ENCODE measurements at places on chromosomes 6 and 20.
A peak's percentile ranks its signal among the peaks of the same experiment; 100 is the strongest.

DNA sequence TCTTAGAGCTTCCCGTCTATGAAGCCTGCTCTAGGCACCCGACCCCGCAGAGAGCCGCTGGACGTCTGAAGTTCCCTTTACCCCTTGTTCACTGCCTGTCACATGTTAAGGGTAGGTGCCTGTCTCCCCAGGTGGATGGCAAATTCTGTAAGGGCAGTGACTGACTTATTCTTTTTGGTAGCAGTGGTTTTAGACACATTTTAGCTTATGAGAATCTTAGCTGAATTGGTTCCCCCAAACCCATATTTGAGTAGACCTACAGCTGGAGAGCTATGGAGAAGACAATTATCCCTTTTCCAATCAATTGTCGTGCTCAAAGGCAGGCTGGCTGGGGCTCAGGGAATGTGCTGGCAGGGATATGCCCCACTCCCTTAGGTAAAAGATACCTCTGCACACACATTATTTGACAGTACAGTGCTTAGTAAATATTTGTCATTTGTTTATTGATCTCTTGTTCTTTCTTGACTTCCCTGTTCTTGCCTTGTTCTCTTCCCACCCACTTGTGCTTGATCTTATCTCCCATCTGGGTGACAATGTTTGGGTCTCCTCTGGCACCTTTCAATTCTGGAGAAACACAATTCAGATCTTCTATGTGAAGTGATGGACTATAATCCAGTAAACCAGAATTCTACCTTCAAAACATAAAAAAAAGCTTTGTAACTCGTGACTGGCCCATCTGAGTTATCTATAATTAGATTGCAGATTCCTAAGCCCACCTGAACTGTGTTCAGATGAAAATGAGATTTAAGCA is 114.3 kb upstream of the SLC2A12 start:
- no peak for DNase-seq

DNA sequence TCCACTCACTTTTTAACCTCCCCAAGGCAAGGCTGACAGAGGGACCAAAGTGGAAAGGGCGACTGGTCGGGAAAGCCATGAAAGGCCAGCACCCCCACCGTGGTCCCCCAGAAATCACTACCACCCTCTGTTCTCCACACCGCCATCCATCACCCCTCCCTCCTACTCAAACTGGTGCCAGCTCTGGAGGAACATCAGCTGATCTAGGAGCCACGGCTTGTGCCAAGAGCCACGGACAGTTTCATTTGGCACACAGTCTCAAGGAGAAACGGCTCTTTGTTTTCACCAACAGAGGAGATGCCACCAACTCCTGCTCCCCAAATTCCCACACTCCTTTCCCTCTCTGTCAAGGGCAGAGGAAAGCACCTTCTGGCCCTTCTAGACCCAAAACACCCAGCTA is 26.0 kb downstream of the TBC1D7 start:
- DNase-seq = peak; percentile 47

- no peak for DNase-seq
Measured at GRCh38 chr20:63085151-63085861, 78.5 kb upstream of the BHLHE23 start.

DNA sequence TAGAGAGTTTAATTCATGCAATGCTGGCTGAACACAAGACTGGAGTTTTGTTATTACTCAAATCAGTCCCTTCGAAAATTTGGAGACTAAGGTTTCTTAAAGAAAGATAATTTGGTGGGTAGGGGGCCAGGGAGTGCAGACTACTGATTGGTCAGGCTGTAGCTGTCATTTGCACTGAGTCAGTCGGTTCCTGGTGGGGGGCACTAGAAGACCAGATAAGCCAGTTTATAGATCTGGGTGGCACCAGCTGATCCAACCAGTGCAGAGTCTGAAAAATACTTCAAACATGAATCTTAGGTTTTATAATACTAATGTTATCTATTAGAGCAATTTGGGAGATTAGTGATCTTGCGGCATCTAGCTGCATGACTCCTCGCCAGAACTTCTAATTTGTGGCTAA is 530.7 kb downstream of the NKAIN2 start:
- no peak for DNase-seq

DNA sequence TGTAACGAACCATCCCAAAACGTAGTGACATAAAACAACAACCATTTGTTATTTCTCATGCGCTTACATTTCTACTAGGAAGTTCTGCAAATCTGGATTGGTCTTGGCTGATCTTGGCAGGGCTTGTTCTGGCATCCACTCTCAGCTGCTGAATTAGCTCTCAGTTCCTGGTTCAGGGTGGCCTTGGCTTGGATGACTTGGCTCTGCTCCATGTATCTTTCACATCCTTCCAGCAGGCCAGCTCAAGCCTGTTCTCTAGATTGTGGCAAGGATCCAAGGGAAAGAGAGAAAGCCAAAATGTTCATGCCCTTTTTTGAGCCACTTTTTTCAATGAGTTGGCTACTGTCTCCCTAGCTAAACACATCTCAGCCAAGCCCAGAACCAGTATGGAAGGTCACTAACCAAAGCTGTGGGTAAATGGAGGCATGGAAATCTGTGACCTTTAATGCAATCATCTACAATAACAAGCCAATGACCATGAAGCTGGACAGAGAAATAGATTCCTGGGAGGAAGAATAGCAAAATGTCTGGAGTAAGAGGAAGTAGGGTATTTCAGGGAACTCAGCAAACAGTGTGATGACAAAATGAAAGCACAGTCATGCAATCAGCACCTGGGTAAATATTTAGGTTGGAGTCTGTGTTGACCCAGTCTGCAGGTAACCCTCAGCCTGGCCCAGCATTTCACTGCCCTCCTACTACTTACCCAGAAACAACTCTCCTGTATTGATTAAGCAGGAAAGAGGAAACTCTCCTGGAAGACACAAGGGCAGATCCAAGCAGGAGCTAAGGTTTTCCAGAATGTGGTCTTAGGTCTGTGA is 32.7 kb upstream of the SNAP25 start:
- peak; percentile 16 for DNase-seq

GRCh38 chr20:63471002-63471716 is 1.3 kb downstream of the KCNQ2 start:
- no peak for DNase-seq

GRCh38 chr20:52746770-52747169 is 225.4 kb upstream of the TSHZ2 start:
- no peak for DNase-seq

DNA sequence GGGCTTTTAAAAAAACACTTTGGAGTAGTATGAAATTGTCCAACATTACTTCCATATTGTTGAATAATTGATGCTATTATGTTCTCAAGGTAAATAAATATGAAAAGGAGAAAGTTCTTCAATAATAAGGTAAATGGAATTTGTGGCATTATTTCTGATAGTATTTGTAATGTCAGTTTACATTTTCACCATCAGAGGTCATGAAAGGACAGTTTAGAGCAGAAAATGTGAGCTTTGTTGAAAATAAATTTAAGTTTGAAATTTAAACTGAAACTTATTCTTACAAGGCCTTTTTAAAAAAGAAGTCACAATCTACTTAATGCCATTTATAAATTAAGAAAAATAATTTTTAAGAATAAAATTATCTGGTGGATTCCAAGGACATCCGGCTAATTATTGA is 15.8 kb upstream of the CEP162 start:
- DNase-seq = no peak

DNA sequence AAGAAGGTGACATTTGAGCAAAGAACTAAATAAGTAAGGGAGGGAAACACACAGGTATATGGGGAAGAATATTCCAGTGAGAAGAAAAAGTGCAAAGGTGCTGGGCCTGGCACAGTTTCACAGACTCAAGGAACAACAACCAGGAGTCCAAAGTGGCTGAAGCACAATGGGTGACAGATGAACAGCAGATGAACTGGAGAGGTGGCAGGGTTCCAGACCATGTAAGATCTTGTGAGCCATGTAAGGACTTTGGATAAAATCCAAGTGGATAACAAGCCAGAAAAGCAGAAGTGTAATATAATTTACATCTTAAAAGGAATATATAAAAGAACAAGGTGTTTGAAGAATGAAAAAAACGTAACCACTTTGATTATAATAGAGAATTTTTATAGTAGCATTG is 87.9 kb downstream of the MMS22L start:
- no peak for DNase-seq

GRCh38 chr6:90383196-90383822 is 86.7 kb upstream of the BACH2 start:
- no peak for DNase-seq

DNA sequence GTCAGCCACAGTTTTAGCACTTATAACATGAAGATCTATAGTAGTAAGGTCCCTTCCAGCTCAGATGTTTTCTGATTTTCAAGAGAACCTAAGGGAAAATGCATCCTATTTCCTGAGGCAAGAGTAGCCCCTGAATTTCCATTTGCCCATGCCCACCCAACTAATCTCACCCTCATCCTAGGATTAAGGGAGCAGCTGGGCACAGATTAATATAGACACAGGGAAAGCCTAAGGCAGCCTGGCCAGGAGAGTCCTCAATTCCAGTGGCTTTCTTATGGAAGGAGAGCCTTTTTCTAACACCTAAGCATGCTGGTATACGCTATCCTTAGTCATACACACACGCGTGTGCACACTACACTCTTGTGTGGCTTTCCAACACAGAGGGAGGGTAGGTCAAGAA is 1.5 kb downstream of the APOBEC2 start:
- no peak for DNase-seq

GRCh38 chr6:43847741-43848630 is 78.0 kb downstream of the VEGFA start:
- no peak for DNase-seq

DNA sequence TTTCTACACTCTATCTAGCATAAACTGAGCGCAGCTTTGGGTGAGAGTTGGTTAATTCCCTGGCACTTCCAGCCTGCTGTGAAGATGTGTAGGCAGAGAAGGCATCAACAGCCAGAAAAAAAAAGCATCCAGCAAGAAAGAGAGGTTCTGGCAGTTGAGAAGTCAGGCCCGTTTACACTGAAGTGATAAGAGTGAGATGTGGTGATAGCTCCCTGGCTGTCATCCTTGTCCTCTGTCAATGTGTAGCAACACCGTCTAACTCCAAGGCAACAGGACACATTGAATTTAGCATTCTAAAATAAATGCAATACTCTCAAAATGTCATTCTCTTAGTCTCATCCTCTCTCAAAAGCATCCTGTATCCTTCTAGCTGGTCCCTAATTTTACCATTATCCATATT is 193.6 kb upstream of the BTBD3 start:
- no peak for DNase-seq

DNA sequence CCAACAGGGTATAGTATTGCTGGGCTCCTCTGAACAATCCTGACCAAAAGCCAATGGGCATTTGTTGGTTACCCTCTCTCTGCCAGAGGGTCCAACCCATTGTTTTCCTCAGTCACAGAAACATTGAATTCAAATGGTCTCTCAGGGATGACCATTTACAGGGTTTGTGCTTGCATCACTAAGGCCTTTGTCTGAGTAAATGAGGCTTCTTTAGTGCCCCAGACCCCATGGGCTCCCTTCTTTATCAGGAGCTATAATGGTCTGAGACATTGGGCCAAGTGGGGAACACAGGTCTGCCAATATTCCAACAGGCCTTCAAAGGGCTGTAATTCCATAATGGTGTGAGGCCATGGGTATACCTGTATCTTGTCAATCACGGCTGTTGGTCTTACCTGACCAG is 27.1 kb downstream of the GSTA2 start:
- DNase-seq = no peak

DNA sequence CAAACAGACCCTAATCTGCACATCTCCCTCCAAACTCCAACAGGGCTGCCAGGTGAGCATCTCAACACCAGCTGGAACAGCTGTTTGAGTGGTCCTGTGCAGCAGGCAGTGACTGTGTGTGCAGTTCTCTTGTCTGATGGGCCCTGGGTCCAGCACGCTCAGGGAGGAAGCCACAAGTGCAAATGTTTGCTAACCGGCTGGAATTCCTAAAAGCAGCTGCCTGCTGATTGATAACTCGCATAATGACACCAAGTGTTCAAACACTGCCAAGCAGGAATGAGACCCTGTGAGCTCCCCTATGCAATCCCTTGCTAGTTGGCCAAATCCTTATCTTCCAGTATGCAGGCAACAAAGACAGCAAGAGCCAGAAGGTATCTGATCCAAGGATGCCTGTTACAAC is 650.6 kb downstream of the CBLN4 start:
- DNase-seq = no peak

GRCh38 chr20:57582432-57583288 is 21.8 kb downstream of the PCK1 start:
- no peak for DNase-seq

DNA sequence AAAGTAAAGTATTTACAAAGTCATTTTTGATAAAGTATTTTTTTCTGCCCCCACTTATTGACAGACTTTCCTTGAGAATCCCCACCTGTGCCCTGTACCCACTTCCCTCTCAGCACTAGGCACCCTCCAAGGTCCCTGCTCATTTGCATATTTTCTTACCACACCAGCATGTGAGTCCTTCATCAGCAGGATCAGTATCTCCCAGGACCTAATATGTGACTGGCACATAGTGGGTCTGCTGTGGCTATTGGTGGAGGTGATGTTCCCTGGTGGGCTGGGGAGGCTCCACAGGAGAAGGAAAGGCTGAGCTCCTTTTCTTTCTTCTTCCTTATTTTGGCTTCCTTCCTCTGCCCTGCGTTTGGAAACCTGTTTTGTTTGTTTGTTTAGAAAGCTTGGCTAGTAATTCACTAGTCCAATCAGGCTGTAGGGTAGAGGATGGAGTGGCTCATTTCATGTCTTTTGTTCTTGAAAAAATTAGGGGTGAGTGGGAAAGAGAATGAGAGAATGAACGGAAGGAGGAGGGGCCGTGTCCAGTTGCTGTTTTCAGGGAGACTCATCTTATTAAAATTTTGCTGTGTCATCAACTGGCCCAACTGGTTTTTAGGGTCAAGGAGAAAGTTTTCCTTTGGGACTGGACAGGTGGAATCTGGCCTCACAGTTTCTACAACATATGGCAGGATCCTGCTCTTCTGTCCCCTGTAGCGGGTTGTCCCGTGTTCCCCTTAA is 2.8 kb upstream of the RNF24 start:
- no peak for DNase-seq

DNA sequence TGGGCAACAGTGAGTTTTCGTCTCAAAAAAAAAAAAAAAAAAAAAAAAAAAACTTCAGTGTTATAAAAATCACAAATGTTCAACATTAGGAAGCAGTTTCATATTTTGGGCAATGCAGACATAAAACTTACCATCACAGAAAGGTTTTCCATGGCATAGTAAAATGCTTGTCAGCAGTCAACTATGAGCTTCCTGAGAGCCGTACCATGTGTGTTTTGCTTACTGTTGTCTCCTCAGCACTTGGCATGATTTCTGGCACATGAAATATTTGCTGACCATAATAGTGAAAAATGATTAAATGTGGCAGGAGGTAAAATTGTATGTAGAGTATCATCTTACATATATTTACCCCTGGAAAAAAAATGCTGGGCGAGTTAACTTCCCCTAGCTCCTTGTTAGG is 237.5 kb upstream of the SLC35B3 start:
- DNase-seq = no peak

- DNase-seq = no peak
Measured at GRCh38 chr6:1777921-1778685, 168.4 kb downstream of the FOXC1 start.

- DNase-seq = no peak
Measured at GRCh38 chr6:147434516-147434915, 74.0 kb upstream of the SAMD5 start.

Measured in C1 segment of cervical spinal cord (tissue), 14 donors.